ENCODE measurements at places on chromosomes 3 and 15.
A peak's percentile ranks its signal among the peaks of the same experiment; 100 is the strongest.

GRCh38 chr3:171522651-171523050 is 62.4 kb upstream of the TNIK start:
- DNase-seq = no peak

GRCh38 chr3:156723182-156723619 is 48.8 kb downstream of the TIPARP start:
- no peak for DNase-seq

DNA sequence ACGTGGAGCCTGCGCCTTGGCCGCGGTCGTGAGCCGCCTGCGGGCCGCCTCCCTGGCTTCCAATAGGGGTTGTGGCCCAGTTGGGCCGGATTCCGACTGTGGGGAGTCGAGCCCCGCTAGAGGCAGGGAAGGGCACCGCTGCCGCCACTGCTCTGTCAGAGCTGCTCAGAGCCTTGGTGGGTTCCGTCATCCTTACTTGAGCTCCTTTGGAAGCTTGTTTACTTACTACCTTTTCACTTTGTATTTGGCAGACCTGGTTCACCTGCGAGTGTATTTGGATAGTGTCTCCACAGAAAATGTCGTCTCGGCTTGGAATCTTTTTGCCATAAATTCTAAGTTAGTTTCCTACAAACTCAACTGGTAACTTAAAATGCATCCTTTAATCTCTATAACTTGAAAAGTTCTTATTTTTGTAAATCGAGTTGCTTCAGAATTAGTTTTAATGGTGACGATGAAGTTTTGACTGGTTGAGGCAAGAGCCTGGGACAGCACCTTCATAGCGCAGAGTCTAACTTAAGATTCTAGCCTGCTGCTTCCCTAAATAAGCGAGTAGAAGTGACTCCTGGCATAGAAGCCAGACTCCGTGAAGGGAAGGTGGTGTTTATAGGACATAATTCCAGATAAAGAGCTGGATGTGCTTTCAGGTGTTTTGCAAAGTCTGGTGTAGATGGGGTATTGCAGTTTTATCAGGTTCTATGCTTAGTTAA is 800 bp downstream of the DAG1 start:
- DNase-seq = no peak

DNA sequence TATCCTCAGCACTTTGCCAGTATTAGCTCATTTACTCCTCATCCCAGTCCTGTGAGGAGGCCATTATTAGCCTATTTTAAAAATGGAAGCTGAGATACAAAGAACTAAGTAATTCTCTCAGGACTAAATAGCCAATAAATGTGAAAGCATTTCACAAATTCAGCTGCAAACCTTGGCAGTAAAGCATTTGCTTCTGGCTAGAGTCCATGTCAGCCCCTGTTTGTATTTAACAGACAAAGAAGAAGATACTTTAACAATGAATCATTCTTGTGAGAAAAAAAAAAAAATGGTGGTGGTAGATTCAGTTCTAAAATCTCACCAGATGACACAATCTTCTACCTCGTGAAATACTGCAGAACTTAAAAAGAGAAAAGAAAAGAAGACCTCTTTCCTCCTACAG is 85.0 kb upstream of the CNTN6 start:
- DNase-seq = no peak

- DNase-seq = no peak
Observed at GRCh38 chr3:196619223-196619622, 20.3 kb upstream of the NRROS start.

GRCh38 chr15:63042877-63043334 is 359 bp downstream of the TPM1 start:
- DNase-seq = no peak

DNA sequence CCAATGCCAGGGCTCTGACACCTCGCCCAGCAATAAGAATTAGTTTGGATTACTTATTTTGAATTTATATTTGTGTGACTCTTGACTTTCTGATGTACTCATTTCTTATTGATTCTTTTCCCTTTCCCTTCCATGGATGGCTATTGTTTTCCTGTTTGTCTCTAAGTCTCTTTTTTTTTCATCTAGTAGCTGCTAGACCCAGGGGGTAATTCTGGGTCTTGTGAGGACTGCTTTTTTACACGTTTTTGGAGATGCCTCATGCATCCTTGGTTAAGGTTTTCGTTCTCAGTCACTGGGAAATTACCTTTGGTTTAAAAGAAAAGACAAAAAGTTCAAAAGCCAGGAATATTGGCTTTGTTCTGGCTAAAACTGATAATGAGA is 70.2 kb upstream of the STRIT1 start:
- DNase-seq = no peak

- no peak for DNase-seq
Observed at GRCh38 chr15:97576929-97577645, 383.4 kb upstream of the ARRDC4 start.

GRCh38 chr15:52658955-52659354 is 20.2 kb downstream of the ATOSA start:
- DNase-seq = no peak

DNA sequence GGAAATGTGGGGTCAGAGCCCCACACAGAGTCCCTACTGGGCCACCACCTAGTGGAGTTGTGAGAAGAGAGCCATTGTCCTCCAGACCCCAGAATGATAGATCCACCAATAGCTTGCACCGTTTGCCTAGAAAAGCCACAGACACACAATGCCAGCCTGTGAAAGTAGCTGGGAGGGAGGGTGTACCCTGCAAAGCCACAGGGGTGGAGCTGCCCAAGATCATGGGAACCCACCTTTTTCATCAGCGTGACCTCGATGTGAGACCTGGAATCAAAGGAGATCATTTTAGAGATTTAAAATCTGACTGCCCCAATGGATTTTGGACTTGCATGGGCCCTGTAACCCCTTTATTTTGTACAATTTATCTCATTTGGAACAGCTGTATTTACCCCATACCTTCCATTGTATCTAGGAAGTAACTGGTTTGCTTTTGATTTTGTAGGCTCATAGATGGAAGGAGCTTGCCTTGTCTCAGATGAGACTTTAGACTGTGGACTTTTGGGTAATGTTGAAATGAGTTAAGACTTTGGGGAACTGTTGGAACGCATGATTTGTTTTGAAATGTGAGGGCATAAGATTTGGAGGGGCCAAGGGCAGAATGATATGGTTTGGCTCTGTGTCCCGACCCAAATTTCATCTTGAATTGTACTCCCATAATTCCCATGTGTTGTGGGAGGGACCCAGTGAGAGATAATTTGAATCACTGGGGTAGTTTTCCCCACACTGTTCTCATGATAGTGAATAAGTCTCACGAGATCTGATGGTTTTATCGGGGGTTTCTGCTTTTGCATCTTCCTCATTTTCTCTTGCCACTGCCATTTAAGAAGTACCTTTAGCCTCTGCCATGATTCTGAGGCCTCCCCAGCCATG is 49.0 kb downstream of the CD200 start:
- DNase-seq = no peak

DNA sequence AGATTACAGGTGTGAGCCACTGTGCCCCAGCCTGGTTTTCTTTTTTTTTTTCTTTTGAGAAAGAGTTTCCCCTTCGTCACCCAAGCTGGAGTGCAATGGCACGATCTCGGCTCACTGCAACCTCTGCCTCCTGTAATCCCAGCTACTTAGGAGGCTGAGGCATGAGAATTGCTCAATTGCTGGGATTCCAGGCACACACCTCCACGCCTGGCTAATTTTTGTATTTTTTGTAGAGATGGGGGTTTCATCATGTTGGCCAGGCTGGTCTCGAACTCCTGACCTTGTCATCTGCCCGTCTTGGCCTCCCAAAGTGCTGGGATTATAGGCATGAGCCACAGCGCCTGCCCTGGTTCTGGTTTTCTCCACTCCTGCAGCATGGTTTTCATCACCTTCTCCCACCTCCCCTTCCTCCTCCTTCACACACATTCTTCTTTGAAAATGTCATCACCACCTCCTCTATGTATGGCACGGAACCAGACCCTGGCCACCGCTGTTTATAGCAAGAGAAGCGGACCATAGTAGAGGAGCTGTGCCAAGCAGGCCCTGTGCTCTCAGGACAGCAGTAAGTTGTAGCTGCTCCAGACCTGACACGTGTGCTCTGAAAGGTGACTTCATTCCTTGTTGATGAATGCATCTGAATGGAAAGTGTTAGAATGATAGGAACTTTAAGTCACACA is 14.6 kb upstream of the AHSG start:
- no peak for DNase-seq

DNA sequence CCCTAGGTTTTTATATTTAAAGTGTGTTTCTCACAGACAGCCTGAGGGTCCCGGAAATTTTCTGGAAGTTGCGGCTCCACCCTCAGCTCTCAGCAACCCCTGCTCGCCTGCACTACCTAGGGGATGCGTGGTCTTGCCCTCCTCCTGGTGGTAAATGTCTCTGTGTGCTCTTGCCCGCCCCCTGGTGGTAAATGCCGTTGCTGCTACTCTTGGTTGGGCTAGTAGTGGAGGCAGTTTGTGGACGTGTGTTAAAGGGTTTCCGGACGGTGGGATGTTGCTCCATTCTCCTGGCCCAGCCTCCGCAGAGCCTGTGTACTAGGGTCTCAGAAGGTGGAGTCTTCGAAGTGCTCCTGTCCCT is 27.4 kb downstream of the STOML1 start:
- DNase-seq = peak; percentile 22

DNA sequence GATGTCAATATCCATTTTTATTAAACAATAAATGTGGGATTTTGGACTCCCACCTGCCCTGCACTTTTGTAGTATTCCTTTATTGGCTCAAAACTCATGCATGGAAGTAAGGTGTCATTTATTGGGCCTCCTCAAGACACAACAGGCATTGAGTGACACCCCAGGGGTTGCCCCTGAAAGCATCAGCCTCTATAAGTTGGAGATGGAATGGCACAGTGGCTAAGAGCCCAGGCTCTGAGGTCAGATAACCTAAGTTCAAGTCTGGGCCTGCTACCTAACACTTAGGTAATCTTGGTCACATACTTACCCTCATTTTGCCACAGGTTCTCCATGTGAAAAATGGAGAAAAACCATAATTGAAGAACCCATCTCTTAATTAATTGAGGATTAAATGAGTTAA is 4.6 kb downstream of the CAPN3 start:
- no peak for DNase-seq

GRCh38 chr15:89999676-90000185 is 1.4 kb upstream of the ZNF710 start:
- no peak for DNase-seq

DNA sequence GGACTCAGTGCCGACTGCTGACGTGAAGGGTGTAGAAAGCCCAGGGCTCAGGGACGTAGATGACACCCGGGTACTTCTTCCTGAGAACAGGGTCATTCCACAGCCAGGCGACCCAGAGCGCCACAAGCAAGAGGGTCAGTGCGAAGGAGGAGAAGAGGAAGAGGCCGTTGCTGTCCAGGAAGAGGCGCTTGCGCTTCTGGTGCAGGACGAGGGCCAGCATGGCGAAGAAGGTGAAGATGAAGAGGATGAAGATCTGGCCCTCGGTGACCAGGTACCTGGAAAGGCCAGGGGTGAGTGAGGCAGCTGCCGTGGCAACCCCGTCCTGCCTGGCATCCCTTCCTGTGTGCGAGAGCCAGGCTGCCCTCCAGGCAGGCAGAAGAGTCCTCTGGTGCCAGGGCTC is 3.0 kb upstream of the CALML4 start:
- DNase-seq = no peak

DNA sequence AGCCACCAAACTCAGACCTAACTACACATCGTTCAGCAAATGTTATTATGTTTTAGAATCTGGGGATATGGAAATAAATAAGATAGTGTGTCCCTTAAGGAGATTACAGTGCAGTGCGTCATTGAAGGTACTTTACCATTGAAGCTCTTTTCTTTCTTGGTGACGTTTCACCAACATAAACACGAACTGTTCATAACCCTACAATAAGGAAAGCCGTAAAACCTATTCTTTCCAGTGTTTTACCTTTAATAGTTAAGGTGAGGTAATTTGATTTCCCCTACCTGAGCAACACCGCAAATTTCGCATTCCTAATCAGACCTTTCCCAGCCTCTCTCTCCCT is 826 bp downstream of the CCDC66 start:
- DNase-seq = no peak

GRCh38 chr3:45209526-45209925 is 16.6 kb downstream of the TMEM158 start:
- no peak for DNase-seq

DNA sequence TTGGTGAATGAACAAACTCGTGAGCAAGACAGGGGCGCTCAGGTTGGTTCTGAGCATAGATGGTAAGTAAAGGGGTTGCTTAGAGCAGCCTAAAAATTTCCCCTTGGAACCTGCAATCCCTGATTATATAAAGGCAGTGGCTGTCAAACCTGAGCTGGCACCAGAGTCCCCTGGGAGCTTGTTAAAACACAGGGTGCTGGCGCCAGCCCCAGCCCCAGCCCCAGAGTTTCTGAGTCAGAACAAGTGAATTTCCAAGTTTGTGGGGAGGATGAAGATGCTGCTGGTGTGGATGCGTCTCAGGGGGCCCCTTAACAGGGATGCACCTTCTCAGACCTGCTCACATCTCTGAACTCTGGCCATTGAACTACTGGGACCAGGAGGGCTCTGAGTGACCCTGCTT is 48.2 kb downstream of the FEM1B start:
- DNase-seq = no peak

GRCh38 chr3:23600167-23600871 is 205.4 kb upstream of the UBE2E1 start:
- DNase-seq = no peak

DNA sequence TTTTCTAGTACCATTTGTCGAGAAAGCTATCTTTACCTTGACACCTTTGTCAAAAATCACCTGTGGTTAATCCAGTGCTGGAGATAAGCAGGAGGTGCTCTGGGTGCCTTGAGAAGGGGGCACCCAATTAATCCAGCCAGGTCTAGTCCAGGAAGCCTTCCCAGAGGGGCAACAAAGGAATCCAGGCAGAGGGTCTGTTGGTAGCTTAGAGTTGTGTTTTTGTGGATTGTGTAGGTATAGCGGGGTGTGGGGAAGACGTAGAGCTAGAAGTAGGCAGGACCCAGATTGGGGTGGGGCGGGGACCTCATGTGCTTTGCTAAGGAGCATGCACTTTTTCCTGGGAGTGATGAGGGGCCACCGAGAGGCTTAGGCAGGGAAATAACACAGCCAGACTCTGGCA is 6.0 kb upstream of the PIGZ start:
- DNase-seq = no peak

- no peak for DNase-seq
Observed at GRCh38 chr15:35932531-35932930, 386.6 kb upstream of the DPH6 start.

GRCh38 chr3:123395235-123395634 is 53.7 kb downstream of the ADCY5 start:
- no peak for DNase-seq

- peak; percentile 5 for DNase-seq
Observed at GRCh38 chr3:33918126-33918756, 119.8 kb downstream of the PDCD6IP start.

DNA sequence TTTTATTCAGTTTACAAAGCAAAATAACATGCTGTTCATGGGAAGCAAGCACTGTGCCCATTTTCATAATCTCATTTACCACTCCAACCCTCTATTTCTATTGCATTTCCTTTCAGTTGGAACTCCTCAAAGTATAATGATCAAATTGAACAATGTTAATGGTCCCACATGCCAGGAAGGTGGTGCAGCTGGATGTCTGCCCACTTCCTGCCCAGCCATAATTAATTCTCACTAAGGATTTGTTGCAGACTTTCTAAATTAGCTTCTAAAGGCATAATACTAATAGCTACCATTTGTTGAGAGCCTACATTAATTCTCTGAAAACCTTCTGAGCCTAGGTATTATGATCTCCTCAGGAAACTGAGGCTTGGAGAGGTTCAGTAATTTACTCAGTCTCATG is 316.1 kb upstream of the TPM1 start:
- DNase-seq = no peak

Data from NCI-H1417 treated with DMSO at 0.1 percent for 48 hours (cell line).